ENCODE measurements at places on chromosomes 16 and 17. TPM values are rescaled to one million over a fixed set of nuclear protein-coding genes. Genes with fewer than 3 reads are reported as not detected.

The CLEC3A gene
- total RNA-seq: not detected

The LRRC37A gene
- total RNA-seq: 0.85 TPM

The GRAP gene
- 2.8 TPM for total RNA-seq

The TMEM88 gene
- 9.7 TPM for total RNA-seq

The NPIPB9 gene
- total RNA-seq: 10.0 TPM

The PLA2G10 gene
- 2.4 TPM for total RNA-seq

The DNAH2 gene
- total RNA-seq: under 0.01 TPM

The RAB37 gene
- total RNA-seq: not detected

The KRT33A gene
- total RNA-seq: not detected

The KRTAP4-8 gene
- not detected for total RNA-seq

The ATP2C2 gene
- total RNA-seq: not detected

The HS3ST3A1 gene
- total RNA-seq: not detected

The TAT gene
- total RNA-seq: not detected
